Muscle of arm (tissue), 14 donors: ENCODE measurements at places on chromosomes 16 and 17.

GRCh38 chr16:80063031-80063712 lies 462.6 kb upstream of the MAF start:
- peak; percentile 38 for DNase-seq

DNA sequence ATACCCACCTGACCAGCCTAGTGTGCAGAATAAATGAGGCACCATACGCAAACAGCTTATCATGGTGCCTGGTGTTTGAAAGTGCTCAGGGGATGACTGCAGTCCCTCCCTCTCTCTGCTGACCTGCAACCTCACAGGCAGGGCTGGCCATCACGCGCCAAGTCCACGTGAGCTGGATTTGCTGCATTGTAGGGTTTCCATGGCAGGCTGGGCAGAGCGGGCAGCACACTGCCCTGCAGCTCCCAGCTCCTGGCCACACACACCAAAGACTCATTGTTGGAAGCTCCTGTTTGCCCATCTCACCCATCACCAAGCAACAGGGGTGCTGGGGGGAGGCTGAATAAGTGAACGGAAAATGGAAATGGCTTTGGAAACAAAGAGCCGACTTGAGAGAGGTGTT lies 81.8 kb downstream of the IRX3 start:
- no peak for DNase-seq

DNA sequence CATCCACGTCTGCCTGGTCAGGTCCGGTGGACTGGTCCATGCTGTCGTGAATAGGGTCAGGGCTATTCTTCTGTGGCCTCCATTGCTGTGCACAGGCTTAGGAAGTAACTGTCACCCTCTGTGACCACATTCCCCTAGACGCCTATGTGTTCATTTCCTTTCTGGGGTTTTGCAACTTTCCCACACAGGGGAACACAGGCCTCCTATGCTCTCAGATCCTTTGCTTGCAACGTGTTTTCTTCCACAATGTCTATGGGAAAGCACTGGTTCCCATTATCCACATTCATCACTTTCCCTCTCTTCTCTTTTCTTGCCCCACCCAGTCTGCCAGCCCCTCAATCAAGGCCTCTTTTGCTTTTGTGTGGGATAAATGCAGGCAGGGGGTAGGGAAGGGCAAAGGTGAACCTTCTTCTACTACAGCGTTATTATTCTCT lies 43.2 kb upstream of the DNAJA2 start:
- DNase-seq = no peak

GRCh38 chr16:48129926-48130325 lies 25.9 kb downstream of the ABCC12 start:
- DNase-seq = no peak

DNA sequence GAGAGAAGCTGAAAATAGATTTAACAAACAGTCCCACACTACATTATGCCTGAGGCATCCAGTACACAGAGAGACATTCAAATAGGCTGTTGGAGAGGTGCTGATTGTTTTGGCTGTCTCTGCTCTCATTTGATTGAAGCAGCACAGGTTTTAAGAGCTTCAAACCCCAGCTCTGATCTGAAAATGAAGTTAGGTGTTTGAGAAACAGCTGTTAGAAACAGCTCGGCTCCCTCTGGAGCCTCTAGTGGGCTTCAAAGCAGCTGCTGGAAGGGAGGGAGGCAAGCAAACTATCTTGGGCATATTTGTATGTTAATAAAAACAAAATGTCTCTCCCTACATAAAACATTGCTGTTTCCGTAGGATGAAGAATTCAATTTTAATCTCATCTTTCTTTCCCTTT lies 607.3 kb upstream of the GOT2 start:
- no peak for DNase-seq

GRCh38 chr17:4548721-4549531 lies 6.3 kb downstream of the MYBBP1A start:
- no peak for DNase-seq

GRCh38 chr16:49763826-49764225 lies 92.1 kb downstream of the ZNF423 start:
- no peak for DNase-seq

DNA sequence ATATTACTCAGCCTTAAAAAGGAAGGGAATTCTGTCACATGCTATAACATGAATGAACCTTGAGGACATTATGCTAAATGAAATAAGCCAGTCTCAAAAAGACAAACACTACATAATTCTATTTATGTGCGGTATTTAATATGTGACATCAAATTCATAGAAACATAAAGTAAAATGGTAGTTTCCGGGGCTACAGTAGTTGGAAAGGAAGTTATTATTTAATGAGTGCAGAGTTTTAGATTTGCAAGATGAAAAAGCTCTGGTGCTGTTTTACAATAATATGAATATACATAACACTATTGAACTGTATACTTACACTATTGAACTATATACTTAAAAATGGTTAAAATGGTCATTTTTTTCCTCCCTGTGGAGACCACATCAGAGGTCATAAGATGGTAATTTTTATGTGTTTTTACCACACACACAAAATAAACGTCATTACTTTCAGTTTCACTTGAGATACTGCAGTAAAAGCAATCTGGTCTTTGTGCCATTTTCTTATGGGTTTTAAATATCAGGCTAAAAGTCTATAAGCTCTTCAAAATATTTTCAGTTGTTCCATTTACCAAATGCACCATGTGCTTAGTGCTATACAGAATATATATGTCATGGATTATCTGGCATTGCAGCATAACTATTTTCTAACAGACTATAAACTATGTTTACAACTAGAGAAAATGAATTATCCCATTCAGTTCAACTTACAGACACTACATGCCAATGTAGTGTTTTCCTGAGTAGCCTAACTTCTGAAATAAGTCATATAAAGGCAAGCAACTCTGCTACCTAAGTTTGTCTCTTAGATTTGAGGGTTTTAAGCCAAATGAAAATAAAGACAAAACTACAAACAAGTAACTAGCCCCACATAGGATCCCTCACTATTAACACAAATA lies 90.9 kb downstream of the SPAG9 start:
- no peak for DNase-seq

DNA sequence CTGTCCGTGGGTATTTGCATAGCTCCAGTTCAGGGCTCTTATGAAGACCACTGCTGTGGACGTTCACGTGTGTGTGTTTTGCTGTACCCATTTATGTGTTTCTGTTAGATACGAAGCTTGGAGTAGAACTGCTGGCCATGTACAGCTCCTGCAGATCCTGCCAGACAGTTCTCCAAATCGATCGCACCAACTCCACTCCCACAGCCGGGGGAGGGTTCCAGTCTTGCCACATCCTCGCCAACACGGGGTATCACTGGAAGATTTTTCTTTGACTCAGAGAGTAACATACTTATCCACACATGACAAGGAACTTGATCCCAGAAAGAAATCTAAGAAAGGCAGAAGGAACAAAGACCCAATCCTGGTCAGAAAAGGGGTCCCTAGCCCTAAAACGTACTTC lies 37.4 kb downstream of the TMEM186 start:
- DNase-seq = no peak

GRCh38 chr16:55471448-55472097 lies 7.4 kb upstream of the MMP2 start:
- no peak for DNase-seq

GRCh38 chr16:19153876-19154275 lies 14.2 kb upstream of the SYT17 start:
- no peak for DNase-seq

DNA sequence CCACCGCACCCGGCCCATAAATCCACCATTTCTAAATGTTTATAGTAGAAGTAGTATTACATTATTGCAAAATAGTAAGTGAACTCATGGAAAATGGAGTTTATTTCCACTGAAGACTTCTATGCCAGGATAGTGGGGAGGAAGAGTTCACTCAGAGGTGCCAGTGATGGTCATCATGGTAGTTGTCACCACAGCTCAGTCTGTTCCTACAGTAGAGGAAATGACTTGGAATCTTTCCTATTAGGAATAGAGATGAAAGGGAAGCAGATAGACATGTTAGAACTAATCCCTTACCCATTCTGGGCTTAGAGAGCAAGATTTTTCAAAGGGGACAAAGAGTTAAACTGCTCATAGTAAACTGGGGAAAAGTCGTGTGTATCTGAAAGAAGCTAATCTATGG lies 20.1 kb downstream of the MRPL45 start:
- DNase-seq = no peak

GRCh38 chr16:86448306-86448890 lies 61.9 kb upstream of the FOXF1 start:
- no peak for DNase-seq

GRCh38 chr17:57707892-57708291 lies 37.2 kb downstream of the CCDC182 start:
- DNase-seq = no peak

GRCh38 chr17:80782536-80783427 lies 208.9 kb upstream of the CHMP6 start:
- no peak for DNase-seq

DNA sequence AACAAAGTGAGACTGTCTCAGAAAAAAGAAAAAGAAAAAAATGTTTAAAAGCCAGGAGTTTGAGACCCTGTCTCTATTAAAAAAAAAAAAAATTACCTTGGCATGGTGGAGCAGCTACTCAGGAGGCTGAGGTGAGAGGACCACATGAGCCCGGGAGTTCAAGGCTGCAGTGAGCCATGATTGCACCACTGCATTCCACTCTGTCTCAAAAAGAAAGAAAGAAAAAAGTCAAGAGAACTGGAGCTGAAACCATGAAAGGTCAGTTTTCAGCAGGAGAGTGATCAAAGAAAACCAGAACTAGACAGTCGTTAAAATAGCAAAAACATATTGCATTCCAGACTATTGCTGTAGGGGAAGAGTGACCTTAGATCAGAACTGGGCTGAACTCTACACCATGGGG lies 8.8 kb downstream of the QPRT start:
- DNase-seq = no peak

GRCh38 chr16:70778901-70779309 lies 22.1 kb downstream of the VAC14 start:
- DNase-seq = peak; percentile 92

- no peak for DNase-seq
Observed at GRCh38 chr16:81214745-81215166, 23.7 kb upstream of the BCO1 start.

GRCh38 chr16:12546918-12547607 lies 256.6 kb downstream of the CPPED1 start:
- DNase-seq = no peak

- no peak for DNase-seq
Observed at GRCh38 chr17:42005166-42005565, 12.1 kb downstream of the DNAJC7 start.

GRCh38 chr16:85819245-85819644 lies 19.8 kb downstream of the COX4I1 start:
- DNase-seq = peak; percentile 61
